ENCODE measurements at places on chromosomes 13 and 19.

- no peak for DNase-seq
These were observed 8.5 kb downstream of the MOB3A start for GRCh38 chr19:2087621-2088100.

DNA sequence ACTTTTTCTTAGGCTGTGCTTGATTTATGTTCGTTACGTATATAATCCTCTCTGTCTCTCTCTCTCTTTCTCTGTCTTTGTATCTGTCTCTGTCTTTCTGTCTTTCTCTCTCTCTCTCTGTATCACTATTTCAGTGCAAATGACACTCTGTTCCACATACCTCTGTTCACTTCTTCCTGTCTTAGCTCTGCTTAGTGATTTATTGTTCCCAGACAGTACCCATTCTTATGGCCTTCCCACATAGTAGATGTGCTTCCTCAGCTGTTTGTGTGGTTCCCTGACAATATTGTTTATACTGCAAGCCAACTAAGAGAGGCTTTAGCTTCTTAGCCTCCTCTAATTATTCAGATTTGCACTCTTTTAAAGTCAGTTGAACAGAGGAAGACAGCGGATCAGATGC lies 1244.2 kb downstream of the DIAPH3 start:
- no peak for DNase-seq

DNA sequence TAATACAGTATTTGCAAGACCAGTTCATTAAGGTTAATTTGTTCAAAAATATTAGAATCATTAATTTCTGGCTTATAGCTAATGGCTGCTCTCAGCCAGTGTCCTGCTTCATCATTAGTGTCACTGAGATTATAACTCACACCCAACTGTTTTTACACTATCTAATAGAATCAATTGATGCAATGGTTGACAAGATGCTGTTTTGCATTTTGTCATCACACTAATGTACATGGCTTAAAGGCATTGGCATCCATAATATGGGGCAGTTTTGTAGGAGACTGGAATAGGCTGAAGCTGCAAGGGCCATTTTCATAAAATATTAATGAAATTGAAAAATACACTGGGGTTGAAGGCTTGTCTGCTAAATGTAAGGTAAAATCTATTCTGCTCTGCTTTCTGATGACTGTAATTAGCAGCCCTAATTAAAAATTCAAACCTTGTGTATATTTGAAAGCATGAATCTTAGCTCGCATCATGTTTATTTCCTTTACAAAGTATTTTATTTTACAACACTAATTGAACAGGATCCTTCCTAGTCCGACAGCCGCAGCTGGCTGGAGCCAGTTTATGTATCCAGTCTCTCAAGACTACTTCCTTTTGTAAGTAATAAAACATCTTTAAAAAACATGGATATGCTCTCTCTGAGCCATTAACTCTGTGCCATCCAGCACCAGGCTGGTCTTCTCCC lies 296.7 kb downstream of the POU4F1 start:
- no peak for DNase-seq

DNA sequence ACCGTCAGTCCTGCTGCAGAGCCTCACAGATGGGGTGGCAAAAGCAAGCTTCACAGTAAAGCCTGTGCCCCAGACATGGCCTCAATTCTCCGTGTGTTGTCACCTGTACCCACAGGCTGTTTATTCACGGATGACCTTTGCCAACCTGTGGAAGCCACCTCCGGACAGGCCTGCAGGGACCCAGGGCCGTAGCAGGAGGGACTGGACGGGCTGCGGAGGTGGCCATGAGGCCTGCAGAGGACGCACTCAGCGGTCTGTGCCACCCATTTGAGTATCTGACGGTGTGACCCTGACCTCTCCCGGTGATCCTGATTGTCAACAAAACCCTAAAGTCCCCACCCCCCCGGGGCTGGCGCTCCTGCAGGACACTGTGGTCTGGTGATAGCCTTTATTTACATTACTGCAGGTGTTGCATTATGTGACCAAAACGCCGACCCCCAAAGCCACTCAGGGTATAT lies 7.8 kb upstream of the KLF16 start:
- DNase-seq = no peak

GRCh38 chr13:43422116-43422515 lies 364.7 kb downstream of the ENOX1 start:
- no peak for DNase-seq

Data from stimulated activated CD8-positive, alpha-beta memory T cell treated with anti-CD3 and anti-CD28 coated beads, Interleukin-4, amount 100 ng/mL, for 4 hours (primary cell).